ENCODE measurements at places on chromosomes 2 and 18.

DNA sequence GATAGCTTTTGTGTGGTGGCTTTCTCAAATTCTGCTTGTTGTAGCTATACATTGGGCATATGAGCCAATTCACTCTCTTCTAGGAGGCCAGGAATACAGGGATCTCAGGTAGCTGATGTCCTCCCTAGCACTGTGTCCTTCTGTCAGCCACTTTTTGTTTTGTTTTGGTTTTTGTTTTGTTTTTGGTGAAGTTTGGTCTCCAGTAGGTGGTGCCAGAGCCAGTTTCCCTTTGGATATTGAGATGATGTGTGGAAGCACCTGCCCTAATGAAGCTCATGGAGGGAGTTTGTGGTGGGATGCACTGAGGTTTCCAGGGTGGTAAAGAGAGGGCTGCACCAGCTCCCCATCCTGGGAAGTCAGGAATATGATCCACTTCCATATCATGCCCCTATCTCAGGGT lies 100.5 kb upstream of the VWC2L start:
- no peak for DNase-seq

DNA sequence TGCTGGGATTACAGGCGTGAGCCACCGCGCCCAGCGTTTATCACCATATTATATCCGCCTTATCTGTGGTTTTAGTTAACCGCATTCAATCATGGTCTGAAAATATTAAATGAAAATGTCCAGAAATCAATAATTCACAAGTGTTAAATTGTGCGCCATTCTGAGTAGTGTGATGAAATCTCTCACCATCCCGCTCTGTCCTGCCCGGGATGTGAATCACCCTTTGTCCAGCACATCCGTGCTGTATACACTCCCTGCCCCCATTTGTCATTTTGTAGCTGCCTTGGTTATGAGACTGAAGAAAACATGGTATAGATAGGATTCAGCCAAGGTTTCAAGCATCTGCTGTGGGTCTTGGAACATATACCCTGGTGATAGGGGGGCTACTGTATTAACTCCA lies 70.7 kb downstream of the TIMM21 start:
- no peak for DNase-seq

DNA sequence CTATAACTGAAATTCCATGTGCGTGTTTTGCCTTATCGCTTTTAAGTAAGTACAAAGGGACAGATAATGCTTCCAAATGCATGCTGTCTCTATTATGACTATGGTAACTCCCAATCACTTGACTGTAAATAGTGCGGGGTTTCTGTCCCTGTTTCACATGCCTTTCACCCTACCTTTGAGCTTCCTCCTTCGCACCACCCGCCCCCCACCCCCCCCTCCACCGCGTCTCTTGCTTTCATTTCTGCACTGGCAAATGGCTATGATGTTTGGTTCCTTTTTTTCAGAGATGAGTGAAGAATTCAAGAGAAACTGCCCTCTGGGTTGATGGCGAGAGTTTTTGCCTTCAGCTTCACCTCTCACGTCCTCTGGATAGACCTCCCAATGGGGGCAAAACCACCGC lies 25.0 kb upstream of the SPP2 start:
- DNase-seq: no peak

GRCh38 chr2:70461414-70461813 lies 92.2 kb downstream of the TGFA start:
- DNase-seq: no peak

DNA sequence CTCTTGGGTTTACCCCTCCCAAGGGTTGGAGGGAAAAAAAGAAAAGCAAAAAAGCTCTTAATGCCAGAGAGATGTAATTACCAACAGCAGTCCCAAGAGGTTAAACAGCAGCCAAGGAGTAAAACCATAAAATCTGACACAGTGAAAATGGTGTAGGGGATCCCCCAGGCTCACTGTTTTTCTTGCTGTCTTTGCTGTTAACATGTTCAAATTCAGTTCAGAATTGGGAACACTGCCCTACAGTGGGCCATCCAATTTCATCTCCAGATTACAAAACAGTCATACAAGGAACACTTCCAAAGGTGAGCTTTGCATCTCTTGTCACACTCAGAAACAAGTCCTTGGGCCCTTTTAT lies 54.5 kb downstream of the PLEKHM3 start:
- no peak for DNase-seq

DNA sequence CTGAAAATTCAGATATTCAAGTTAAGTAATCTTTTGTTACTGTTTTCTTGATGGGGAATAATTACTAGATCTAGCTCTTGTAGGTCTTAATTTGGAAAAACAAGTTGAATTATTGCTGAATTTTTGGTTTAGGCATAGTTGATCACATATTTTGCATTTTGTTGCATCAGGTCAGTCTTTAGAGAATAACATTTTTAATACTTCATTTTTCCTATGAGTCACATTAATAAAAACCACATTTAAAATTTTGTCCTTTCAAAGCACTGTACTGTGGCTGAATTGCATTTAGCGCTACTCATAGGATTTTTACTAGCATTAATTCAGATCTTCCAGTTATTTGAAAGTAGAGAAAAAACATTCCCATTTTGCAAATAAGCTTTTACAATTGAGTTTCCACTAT lies 23.2 kb downstream of the MAP4K4 start:
- DNase-seq: no peak

GRCh38 chr2:179106676-179107428 lies 56.9 kb upstream of the CCDC141 start:
- DNase-seq: no peak

- DNase-seq: no peak
Observed at GRCh38 chr2:100976645-100977391, 25.3 kb upstream of the RPL31 start.

DNA sequence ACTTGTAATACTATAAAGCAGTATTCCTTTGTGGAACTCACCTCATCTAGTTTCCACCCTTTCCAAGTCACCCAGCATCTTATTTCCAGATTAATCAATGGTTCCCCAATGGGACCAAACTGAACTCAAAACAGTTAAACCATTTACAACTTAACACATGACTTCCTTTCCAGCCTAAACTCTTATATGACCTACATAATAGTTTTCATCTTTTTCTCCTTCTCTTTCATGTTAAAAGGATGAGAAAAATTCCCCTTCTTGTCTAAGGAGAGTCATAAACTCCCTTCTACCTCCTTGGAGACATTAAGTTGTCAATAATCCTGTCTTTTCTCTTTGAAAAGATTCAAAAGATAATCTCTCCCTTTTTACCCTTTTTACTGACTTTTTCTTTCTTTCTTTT lies 6.7 kb downstream of the PPP3R1 start:
- no peak for DNase-seq

DNA sequence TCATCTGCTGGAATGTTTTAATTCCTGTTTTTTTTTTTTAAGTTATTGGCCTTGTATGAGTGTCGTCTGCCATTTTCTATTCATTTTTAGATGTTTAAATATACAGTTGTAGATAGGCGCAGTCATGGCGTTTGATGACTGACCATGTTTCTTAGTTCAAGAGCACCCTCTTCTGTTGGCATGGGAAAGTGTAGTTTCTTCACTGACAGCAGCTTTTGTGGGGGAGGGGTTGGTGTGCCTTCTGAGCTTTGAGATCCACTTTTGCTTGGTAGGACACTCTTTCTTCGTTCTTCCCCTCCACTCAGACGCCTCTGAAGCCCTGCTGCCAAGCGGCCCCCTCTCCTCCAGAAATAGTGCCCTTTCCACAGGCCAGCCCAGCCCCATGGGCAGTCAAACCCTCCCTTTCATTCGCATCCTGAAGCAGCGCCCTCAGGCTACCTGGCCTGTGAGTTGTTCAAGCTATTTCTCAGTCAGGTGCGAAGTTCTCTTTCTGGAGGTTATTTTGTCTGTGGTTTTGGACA lies 492.0 kb downstream of the TNS1 start:
- peak; percentile 36 for DNase-seq

GRCh38 chr2:173952267-173953046 lies 12.7 kb downstream of the SP3 start:
- DNase-seq: no peak

GRCh38 chr2:67013821-67014220 lies 383.3 kb upstream of the ETAA1 start:
- no peak for DNase-seq

- no peak for DNase-seq
Observed at GRCh38 chr2:188478724-188479123, 187.1 kb downstream of the GULP1 start.

DNA sequence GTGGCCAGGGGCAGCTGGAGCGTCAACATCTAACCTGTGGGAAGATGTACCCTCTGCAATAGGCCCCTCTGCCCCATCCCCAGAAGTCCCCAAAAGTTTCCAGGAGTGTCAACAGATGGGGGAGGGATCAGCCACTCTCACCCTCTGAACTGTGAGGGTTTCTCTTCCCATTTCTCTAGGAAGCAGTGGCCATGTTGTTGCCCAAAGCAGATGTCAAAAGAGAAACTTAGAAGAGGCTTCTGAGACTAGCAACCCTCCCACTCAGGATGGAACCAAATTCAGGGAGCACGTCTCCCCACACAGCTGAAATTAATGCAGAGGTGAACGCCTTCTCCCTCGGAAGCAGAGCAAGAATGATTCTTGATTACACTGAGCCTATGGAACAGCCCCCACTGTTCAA lies 70.3 kb downstream of the ARL4C start:
- no peak for DNase-seq

- no peak for DNase-seq
Observed at GRCh38 chr2:165273176-165273575, 34.0 kb downstream of the SCN2A start.

- no peak for DNase-seq
Observed at GRCh38 chr2:158138255-158138654, 36.6 kb downstream of the UPP2 start.

DNA sequence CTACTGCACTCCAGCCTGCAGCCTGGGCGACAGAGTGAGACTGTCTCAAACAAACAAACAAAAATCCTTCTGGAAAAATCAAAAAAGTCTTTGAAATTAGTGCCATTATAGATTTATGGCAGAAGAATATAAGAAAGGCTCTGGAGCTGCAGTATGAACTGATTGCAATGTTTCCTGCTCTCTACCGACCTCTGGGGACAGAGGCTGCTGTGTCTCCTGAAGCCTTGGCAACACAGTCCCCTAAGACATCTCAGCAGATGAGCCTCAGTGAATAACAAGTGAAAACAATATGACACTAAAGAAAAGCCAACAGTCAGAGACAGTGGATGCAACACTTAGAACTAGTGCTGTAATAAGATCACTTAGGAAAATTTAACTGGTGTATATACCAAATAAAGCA lies 494.9 kb upstream of the LRATD1 start:
- no peak for DNase-seq

GRCh38 chr18:74110976-74111375 lies 36.7 kb downstream of the FBXO15 start:
- no peak for DNase-seq

DNA sequence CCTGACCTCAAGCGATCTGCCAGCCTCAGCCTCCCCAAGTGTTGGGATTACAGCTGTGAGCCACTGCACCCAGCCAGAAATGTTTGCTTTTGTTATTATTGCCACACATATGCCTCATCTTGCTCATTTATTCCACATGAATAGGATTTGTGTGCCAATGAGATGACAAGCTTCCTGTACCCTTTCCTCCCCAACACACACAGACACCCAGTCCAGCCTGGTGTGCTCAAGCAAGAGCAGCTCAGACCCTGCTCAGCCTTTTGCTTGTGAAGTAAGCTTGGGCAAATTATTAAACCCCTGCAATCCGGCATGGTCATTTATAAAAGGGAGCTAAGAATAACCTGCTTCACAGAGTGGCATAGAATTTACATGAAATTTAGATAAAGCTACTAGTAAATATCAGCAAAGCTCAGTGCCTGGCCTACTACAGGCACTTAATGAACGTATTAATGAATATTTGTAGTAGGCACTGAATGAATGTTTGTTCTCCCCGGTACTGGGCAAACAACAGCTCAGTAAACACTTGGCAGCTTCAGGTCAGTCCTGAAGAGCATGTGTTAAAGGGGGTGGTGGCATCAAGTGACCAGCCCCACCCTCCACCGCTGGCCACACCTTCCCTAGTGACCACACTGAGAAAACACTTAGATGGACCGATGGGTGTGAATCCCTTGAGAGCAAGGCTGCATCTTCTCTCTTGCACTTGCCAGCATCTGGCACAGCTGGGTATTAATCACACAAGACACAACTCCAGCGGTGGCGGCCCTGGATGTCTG lies 280.2 kb downstream of the SRBD1 start:
- DNase-seq: no peak

- no peak for DNase-seq
Observed at GRCh38 chr18:11066038-11066437, 83.3 kb downstream of the PIEZO2 start.

GRCh38 chr18:79458131-79458838 lies 62.6 kb downstream of the NFATC1 start:
- DNase-seq: no peak

DNA sequence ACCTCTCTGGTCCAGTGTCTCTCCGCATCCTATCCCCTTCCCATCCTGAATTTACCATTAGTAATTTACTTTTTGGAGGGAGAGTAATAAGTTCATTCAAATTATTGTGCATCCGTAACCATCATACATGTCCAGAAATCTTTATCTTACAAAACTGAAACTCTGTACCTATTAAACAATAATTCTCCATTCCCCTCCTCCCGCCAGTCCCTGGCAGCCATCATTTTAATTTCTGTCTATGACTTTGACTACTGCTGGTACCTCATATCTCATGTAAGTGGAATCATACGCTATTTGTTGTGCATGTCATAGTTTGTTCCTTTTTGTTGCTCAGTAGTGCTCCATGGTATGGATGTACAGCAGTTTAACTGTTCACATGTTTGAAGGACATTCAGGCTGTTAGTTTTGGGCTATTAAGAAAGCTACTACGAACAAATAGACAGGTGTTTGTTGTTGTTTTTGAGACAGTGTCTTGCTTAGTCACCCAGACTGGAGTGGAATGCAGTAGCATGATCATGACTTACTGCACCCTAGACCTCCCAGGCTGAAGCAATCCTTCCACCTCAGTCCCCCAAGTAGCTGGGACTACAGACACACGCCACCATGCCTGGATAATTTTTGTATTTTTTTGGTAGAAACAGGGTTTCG lies 2.0 kb downstream of the LIMS1 start:
- no peak for DNase-seq

DNA sequence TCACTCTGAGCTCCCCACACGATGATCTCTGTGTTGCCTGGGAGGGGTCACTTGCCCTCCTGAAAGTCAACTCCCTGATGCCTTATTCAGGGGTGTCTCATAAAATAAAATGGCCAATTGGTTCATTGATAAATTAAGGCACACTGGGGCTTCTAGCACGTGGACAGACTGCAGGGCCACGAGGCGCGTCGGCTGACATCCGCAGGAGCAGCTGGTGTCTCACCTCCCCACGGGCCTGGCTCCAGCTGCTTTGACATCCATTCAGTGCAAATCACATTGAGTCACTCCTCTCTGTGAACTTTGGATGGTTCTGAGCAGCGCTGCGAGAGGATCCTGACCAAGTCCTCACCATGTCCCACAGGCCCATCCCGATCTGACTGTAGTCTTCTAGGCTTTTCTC lies 4.6 kb upstream of the ST8SIA3 start:
- no peak for DNase-seq

- DNase-seq: no peak
Observed at GRCh38 chr2:103353774-103354173, 591.9 kb downstream of the TMEM182 start.
